ENCODE measurements at places on chromosomes 16 and 17.

DNA sequence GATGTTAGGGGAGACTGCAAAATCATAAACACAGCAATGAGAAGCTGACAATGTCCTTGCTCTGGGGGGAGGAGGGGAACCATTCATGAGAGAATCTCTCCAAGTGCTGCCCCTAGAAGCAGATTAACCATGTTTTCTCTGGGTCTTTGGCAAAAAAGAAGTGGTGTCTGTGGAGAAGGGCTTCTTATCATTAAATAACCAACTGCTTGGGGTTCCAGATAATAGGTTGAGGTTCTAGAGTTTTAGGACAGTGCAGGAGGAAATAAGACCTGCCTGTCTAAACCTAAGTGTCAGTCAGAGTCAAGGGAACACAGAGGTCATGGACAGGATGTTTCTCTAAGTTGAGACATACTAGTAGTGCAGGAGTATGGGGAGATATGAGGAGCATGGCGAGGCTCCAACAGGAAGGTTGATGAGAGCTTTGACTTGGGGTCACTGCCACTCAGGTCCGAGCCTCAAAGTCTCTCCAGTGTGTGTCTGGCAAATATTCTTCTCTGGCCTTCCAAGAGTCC is 5.1 kb upstream of the ANKS4B start:
- DNase-seq = no peak
- no peak overlapping the region for H3K27ac ChIP-seq
- peaks cover 17% of the 10 kb centered on the region for H3K27me3 ChIP-seq
- no peaks in the 10 kb centered on the region for H3K4me1 ChIP-seq
- H3K36me3 ChIP-seq = no peaks in the 10 kb centered on the region
- no peak overlapping the region for H3K4me3 ChIP-seq

DNA sequence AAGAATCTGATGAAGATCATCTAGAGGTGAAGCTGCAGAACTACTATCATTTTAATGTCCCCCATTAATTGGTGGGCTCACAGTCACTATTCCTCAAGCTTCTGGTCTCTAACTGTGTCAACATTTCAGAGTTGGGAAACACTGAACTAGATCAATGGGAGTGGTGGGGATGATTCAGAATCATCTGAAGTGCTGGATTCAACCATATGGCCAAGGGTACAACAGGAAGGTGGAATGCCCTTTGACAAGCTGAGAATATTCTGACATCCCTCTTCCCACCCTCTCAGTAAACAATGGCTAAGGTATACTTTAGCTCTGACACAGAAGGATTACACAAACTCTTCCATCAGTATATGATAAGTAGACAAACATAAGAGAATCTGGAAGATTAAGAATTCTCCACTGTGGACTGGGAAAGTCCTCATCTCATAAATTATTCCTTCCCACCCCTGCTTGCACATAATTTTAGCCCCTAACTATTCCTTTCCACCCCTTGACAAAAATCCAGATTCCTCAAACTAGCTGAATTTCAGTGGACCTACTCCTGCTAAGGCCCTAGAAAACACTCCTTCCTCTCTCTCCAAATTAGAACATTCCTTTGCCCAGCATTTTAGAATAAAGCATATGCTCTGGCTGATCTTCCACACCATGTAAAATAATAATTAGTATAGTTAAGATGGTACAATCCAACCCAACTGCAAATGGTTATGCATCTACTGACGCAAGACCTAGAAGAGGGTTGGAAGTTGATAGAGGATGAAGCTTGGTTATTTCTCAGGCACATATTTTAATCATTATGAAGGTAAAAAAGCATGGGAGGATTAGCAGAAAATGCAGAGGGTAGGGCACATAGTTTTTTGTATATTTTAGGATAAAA is 16.3 kb upstream of the RFFL start:
- peaks cover 10% of the 10 kb centered on the region for H3K4me1 ChIP-seq
- peak; percentile 51 for DNase-seq
- H3K27ac ChIP-seq = no peak overlapping the region
- no peak overlapping the region for H3K4me3 ChIP-seq
- H3K27me3 ChIP-seq = no peaks in the 10 kb centered on the region
- H3K36me3 ChIP-seq = no peaks in the 10 kb centered on the region

DNA sequence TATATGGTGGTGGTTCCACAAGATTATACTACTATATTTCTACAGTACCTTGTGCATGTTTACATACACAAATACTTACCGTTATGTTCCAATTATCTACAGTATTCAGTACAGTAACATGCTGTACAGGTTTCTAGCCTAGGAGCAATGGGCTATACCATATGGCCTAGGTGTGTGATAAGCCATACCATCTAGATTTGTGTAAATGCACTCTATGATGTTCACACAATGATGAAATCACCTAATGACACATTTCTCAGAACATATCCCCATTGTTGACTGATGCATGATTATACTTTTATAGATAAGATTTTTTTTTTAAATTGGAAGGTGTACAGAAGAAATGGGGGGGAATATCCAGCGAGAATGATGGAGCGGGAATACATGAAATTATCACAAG is 123.0 kb upstream of the TOB1 start:
- H3K4me3 ChIP-seq = no peak overlapping the region
- no peaks in the 10 kb centered on the region for H3K27me3 ChIP-seq
- peaks cover 3% of the 10 kb centered on the region for H3K4me1 ChIP-seq
- peaks cover 29% of the 10 kb centered on the region for H3K36me3 ChIP-seq
- DNase-seq = no peak

- H3K4me3 ChIP-seq = no peak overlapping the region
- peaks cover 70% of the 10 kb centered on the region for H3K36me3 ChIP-seq
- no peaks in the 10 kb centered on the region for H3K4me1 ChIP-seq
- DNase-seq = no peak
- no peak overlapping the region for H3K27ac ChIP-seq
Observed at GRCh38 chr17:4019275-4019674, 55.0 kb upstream of the ATP2A3 start.

DNA sequence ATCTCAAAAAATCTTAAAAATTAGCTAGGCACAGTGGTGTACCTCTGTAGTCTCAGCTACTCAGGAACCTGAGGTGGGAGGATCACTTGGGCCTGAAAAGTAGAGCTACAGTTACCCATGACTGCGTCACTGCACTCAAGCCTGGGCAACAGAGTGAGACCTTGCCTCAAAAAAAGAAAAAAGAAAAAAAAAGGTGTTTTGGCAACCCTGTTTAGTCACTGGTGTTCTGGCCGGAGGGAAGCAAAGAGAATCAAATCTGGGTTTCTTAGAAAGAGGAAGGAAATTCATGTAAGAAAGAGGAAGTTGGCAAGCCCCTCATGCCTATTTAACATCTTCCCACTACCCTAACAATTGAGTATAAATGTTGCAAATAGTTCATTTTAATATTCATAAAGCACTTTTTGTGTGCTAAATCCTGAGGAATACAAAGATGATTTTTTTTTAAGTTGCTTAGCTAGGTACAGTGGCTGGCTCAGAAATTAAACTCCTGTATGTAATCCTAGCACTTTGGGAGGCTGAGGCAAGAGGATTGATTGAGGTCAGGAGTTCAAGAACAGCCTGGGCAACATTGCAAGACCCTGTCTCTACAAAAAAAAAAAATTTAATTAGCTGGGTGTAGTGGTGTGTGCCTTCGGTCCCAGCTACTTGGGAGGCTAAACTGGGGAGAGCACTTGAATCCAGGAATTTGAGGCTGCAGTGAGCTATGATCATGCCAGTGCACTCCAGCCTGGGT is 6.5 kb upstream of the USP32 start:
- H3K4me1 ChIP-seq = no peaks in the 10 kb centered on the region
- no peak overlapping the region for H3K4me3 ChIP-seq

DNA sequence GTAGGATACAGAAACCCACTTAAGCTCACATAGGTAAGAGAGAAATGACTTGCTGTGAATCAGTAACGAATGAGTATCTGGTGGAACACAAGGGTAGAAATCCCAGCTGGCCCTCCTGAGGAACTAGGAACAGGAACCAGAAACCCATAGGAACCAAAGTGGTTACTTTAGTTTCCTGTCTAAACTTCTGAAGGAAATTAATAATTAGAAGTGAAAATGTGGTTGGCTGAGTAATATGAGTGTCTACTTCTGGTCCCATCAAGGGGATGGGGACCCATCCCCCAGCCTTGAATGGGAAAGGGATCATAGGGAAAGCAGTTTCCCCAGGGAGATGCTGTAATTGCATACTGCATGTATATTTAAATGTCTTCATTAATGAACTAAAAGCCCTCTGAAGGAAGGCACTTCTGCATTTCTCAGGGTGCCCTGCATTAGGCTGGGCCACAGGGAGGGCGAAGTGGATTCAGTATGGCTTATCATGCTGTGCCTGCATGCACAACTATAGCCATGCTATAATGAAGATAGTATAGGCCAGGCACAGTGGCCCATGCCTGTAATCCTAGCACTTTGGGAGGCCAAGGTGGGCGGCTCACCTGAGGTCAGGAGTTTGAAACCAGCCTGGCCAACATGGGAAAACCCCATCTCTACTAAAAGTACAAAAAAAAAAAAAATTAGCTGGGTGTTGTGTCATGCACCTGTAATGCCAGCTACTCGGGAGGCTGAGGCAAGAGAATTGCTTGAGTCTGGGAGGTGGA is 45.6 kb downstream of the CYB5B start:
- H3K36me3 ChIP-seq = 0 out of 2 replicates have a peak, but pooled peaks cover 2% of the 10 kb centered on the region
- no peak for DNase-seq
- no peak overlapping the region for H3K27ac ChIP-seq
- peaks cover 15% of the 10 kb centered on the region for H3K4me1 ChIP-seq
- no peak overlapping the region for H3K4me3 ChIP-seq
- no peaks in the 10 kb centered on the region for H3K27me3 ChIP-seq

DNA sequence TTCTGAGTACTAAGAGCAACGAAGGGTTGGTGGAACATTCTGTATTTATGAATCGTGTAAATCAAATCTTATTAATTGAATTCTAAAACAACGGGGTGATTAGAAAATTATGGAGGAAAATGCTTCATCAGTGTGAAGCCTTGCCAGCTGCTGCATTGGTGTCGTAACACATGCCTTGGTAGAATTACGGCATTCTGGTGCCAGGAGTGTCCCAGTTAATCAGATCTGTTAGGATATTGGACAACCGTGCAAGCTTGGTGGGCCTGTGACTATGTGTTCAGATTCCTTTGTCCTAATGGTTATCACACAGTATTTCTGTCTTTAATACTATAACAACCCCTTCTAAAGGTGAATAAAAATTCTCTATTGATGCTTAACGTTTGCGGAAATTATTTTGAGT is 44.2 kb upstream of the TANC2 start:
- DNase-seq = no peak
- H3K4me3 ChIP-seq = no peak overlapping the region
- H3K36me3 ChIP-seq = no peaks in the 10 kb centered on the region
- H3K27me3 ChIP-seq = no peaks in the 10 kb centered on the region
- H3K27ac ChIP-seq = no peak overlapping the region

DNA sequence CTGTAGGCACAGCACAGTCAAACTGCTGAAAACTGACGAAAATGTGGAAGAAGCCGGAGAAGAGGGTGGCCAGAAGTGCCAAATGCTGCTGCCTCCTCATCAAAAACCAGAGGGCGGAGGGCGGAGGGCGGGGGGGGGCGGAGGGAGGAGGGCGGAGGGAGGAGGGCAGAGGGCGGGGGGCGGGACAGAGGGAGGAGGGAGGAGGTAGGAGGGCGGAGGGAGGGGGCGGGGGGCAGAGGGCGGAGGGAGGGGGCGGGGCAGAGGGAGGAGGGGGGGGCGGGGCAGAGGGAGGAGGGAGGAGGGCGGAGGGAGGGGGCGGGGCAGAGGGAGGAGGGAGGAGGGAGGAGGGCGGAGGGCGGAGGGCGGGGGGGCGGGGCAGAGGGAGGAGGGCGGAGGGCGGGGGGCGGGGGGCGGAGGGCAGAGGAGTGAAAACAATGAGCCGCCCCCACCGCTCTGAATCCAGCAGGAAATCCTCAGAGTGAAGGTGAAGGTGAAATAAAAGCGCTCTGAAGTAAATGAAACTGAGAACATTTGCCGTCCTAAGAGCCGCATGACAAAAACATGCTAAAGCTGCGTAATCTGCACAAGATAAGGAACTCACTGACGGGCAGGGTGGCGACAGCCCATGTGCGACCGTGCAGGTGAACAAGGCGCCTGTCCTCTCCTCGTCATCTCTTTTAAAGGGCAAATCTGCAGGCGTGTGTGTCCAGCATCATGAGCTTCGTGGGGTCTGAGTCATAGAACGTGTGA is 22.6 kb upstream of the CBFA2T3 start:
- H3K27me3 ChIP-seq = peaks cover 37% of the 10 kb centered on the region
- H3K4me3 ChIP-seq = no peak overlapping the region
- no peaks in the 10 kb centered on the region for H3K36me3 ChIP-seq
- H3K4me1 ChIP-seq = no peaks in the 10 kb centered on the region
- no peak overlapping the region for H3K27ac ChIP-seq

GRCh38 chr16:74030000-74030706 is 266.5 kb upstream of the PSMD7 start:
- no peaks in the 10 kb centered on the region for H3K36me3 ChIP-seq
- no peaks in the 10 kb centered on the region for H3K4me1 ChIP-seq
- H3K27me3 ChIP-seq = no peaks in the 10 kb centered on the region
- no peak overlapping the region for H3K27ac ChIP-seq

GRCh38 chr16:82033006-82033405 is 2.0 kb upstream of the HSD17B2 start:
- H3K27me3 ChIP-seq = no peaks in the 10 kb centered on the region
- no peaks in the 10 kb centered on the region for H3K36me3 ChIP-seq
- peaks cover 10% of the 10 kb centered on the region for H3K4me1 ChIP-seq
- H3K27ac ChIP-seq = no peak overlapping the region
- DNase-seq = no peak
- no peak overlapping the region for H3K4me3 ChIP-seq

GRCh38 chr17:79916991-79917901 is 78.0 kb upstream of the CBX4 start:
- no peak overlapping the region for H3K27ac ChIP-seq
- no peak overlapping the region for H3K4me3 ChIP-seq
- no peaks in the 10 kb centered on the region for H3K4me1 ChIP-seq

DNA sequence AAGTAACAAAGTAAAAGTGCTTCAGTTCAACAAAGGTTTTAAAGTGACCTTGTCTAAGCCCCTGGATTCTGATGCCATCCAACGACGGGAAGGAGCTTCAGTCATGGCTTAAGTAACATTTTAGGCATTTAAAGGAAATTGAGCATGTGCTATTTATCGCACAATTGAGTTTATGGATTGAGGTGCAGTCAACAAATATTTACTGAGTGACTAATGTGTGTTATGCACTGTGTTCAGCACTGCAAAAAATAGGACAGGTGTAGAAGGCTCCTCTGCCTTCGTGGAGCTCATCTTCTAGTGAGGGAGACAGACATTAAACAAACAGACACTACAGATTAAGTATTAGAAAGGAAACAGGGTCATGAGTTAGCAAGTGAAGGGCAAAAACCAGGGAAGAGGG is 12.5 kb downstream of the TMIGD1 start:
- H3K4me1 ChIP-seq = peaks cover 4% of the 10 kb centered on the region
- no peak overlapping the region for H3K4me3 ChIP-seq
- no peaks in the 10 kb centered on the region for H3K36me3 ChIP-seq
- peaks cover 20% of the 10 kb centered on the region for H3K27me3 ChIP-seq
- no peak for DNase-seq
- H3K27ac ChIP-seq = no peak overlapping the region

- no peaks in the 10 kb centered on the region for H3K27me3 ChIP-seq
- no peaks in the 10 kb centered on the region for H3K4me1 ChIP-seq
- H3K4me3 ChIP-seq = no peak overlapping the region
- H3K27ac ChIP-seq = no peak overlapping the region
Observed at GRCh38 chr17:65723431-65724151, 162.1 kb upstream of the AXIN2 start.

Measured in IMR-90 (cell line).